ENCODE measurements at places on chromosomes 3 and 15. TPM values are rescaled to one million over a fixed set of nuclear protein-coding genes. Genes with fewer than 3 reads are reported as not detected.

Gene SERPINI2
- total RNA-seq: not detected

GRCh38 chr3:43361077-43361476 lies 74.7 kb downstream of the SNRK start:
- no peak for DNase-seq

DNA sequence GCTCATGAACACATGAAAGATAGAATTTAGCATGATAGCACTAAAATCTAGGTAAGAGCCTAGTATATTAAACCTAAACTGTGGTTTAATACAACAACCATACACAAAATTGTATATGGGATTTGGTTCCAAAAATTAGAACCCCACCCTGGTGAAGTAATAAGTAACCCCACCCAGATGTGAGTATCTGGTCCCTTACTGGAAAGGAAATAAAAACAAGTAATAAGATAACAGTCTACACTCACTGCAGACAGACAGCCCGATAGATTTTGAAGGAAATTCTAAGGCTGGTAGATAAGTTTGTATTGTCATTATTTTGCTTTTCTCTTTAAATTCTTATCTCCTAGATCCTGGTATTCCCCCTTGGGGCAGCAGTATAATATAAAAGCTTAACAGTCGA lies 184.9 kb downstream of the ZBTB20 start:
- DNase-seq: no peak

GRCh38 chr3:120326784-120327183 lies 22.4 kb downstream of the LRRC58 start:
- DNase-seq: no peak

DNA sequence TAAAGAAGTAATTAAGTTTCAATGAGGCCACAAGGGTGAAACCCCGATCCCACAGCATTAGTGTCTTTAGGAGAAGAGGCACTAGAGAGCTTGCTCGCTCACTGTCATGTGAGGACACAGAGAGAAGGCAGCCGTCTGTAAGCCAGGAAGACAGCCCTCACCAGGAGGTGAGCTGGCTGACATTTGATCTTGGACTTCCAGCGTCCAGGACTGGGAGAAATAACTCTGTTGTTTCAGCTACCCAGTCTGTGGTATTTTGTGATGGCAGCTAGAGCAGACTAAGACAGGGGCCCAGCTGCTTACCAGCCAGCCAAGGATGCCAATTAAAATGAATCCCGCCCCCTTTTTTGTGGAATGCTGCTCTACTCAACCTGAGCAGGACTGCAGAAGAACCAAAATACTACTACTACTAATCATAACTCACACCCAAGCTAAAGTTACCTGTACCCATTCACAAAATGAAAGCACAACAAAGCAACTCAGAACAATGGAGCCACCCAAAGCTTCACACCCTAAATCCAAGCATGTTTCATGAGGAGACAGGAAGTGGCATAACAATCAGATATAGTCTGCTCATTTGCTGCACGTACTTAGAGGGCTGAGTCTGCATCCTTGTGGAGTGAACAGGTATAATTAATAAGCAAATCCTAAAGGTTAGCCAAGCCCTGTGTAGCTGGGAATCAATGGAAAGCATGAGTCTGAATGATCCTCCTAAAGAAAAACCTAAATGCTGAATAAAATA lies 35.6 kb upstream of the RHCG start:
- DNase-seq: no peak

DNA sequence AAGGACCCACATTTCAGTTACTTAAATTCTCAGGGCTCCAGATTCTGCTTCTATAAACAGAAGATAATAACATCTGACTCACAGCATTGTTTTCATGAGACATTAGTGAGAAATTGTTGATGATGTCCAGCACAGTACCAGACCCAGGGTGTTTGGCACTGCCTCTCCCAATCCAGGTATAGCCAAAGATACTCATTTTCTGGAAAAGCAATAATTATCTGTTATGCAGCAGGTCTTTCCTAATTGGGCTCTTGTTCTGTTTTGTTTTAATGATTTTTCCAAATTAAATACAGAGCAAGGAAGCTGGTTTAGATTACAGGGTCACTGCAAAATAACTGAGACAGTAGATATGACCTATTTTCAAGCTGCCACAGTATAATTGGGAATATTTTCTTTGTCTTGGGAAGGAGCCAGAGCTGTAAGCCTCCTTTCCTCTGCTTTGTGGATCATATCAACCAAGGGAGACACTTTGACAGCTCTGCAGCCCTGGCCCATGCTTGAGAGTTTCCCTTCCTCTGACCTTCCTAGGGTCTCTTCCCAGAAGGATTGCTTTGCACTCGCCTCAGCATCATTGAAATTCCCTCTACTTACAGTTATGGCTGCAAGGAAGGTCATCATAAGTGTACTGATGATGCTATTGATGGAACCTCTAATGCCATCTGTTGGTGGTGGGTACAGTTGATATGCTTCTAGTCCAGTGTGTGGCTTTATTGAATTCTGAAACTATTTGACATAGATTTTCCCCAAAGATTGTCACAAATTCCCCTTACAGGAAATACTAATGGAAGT lies 522.4 kb upstream of the ADAMTS9 start:
- DNase-seq: no peak

DNA sequence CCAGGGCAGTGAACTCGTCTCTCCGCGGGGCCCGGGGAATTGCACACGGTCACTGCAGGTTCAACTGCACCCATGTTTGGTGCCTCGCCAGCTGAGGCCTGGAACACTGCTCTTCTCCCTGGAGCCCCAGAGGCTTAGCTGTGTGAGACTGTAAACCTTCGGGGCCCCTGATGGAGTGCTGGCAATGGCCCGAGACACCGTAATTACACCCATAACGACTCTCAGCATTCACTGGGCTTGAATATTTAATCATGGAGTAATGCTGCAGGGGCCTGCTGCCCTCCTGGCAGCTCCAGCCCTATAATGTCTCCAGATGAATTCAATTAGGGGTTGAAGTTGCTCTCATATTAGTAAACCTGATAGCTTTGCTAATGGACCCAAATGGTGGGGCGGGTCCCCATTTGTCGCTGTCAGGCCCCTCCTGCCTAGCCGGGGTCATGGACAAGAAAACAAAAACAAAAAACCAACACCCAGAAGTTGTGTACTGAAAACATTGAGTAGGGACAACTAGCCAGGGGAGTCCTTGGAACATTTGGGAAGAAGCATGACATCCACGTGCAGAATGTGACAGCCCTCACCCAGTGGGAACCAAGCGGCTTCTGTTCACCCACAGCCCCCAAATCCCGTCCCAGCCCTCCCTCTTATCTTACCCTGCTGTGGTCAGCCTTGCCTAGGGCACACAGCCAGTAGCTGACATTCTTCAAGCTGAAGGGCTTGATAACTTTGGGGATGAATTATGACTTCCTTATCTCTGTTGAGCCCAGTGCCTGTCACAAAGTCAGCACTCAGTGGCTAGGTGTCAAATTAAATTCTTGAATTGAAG lies 74.3 kb upstream of the SCN5A start:
- DNase-seq: no peak

DNA sequence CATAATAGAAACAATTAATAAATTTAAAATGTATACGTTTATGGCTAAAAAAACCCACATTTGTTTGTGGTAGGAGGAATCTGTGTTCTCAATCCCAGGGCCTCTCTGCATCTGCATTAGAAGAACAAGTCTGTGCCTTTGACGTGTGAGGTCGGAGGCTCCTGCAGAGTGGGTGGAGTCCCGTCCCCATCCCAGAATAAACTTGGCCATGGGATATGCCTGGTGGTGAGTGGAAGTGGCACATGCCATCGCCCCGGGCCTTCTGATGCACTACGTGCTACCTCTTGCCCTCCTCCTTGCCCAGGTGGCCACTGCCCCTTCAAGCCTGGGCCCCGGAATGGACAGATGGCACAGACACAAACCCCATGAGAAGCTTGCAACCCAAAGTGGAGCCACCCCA lies 131.1 kb upstream of the NSMCE3 start:
- DNase-seq: no peak

DNA sequence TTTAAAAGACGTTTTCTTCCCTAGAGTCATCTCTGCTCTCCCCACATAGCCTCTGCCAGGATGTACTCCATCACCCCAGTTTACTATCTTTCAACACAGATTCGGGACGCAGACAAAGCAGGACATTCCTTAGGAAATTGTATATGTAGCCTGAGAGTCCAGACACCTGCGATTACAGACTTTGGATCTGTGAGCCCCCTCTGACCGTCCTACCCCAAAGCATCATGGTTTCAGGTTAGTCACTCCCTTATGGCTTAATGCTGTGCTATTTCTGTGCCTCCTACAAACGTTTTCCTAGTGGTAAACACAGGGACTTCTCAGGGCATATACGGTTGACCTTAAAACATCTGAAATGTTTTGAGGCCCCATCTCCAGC lies 234.0 kb upstream of the BHLHE40 start:
- DNase-seq: no peak
